SHP77 (cell line): ENCODE measurements at places on chromosomes 16 and 17.
A peak's percentile ranks its signal among the peaks of the same experiment; 100 is the strongest.

DNA sequence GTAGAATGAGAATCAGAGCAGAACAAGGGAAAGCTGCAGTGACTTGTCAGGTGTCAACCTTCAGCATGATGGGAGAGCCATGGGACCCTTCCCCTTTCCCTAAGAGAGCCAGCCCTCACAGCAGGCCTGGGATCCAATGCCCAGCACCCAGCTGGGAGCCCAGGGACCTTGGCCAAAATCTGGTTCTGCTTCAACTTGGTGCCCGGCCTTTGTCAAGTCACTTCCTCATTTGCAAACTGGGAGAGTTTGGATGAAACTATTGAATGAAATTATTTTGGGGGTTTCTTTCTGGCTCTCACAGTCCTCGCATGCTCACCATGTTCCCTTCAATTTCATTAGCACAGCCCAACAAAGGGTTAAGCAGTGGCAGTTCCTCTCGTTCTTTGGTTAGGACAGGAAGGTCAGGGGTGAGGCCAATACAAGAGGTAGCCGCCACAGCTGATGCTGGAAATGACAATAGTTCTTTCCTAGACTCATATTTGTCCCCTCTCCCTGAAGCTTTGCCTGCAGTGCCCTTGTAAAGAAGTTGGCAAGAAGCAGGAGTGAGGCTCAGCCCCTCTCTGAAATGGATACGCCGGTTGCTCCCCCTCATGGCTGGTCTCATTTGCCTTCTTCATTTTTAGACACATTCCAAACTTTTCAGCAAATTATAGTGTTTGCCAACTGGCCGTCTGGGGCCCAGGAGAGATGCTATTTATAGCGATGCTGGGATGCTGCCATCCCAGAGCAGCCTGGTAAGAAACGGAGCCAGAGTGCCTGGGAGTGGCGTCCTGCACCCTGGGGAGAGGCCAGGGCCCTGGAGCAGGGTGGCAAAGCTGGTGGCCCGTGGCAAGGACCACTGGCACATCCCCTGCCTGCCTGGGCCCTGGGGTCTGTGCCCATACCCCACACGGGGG is 34.5 kb upstream of the MEOX1 start:
- no peak for DNase-seq

DNA sequence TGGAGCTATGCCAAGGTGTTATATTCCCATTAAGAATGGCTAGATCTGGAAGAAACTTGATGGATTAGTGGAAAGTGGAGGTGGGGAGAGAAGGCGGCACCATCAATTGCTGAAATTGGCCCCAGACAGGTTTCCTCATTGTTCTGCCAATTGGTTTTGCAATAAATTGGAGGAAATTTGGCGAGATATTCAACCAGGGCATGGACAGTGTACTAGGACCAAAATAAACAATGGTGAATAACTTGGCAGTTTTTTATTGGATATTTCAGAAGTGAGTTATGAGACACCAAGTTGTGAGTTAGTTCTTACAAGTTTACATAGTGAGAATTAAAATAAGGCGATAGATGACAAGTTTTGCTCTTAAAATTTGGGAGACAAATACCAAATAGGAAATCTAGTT is 41.1 kb upstream of the SOX9 start:
- no peak for DNase-seq

DNA sequence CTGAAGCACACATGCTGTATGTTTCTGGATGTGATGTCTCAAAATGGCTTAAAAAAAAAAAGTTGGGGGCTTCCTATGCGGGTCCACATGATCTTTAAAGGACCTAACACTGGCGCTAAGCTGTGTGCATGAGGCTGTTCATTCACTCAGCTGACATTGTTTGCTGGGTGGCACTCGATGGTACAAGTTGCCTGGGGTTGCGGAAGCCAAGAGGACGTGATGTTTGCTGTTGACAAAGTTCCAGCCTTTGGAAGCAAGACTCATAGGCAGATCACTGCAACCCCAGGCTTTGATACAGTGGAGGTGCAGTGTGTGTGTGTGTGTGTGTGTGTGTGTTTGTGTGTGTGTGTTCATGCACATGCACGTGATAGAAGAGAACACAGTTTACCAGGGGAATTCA is 29.5 kb upstream of the DNAI2 start:
- DNase-seq: no peak

- DNase-seq: no peak
Measured at GRCh38 chr17:10724546-10725195, 5.2 kb downstream of the TMEM220 start.

- peak; percentile 66 for DNase-seq
Measured at GRCh38 chr17:77049440-77049839, 91.3 kb upstream of the SEC14L1 start.

- DNase-seq: no peak
Measured at GRCh38 chr17:71402661-71403141, 718.1 kb upstream of the SOX9 start.

DNA sequence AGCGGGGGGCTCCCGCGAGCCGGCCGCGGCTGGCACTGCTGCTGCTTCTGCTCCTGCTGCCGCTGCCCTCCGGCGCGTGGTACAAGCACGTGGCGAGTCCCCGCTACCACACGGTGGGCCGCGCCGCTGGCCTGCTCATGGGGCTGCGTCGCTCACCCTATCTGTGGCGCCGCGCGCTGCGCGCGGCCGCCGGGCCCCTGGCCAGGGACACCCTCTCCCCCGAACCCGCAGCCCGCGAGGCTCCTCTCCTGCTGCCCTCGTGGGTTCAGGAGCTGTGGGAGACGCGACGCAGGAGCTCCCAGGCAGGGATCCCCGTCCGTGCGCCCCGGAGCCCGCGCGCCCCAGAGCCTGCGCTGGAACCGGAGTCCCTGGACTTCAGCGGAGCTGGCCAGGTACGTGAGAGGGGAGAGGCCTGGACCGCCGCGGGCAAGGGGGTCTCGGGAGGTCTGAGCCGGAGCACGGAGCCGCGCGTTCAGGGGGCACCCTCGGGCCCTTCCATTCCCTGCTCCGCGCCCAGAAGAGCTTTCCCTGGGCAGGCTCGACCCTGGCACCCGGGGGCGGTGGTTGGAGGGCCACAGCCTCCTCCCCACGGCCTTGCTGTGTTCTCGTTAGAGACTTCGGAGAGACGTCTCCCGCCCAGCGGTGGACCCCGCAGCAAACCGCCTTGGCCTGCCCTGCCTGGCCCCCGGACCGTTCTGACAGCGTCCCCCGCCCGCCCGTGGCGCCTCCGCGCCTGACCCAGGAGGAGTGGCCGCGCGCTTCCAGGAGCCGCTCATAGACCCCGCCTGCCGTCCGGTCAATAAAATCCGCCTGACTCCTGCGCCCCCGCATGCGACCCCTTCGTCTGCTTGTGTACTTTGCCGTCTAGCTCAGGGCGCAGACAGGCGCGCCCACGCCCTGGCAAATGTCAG is 591 bp downstream of the NPW start:
- DNase-seq: no peak

GRCh38 chr17:5665164-5665563 is 80.9 kb upstream of the NLRP1 start:
- no peak for DNase-seq

DNA sequence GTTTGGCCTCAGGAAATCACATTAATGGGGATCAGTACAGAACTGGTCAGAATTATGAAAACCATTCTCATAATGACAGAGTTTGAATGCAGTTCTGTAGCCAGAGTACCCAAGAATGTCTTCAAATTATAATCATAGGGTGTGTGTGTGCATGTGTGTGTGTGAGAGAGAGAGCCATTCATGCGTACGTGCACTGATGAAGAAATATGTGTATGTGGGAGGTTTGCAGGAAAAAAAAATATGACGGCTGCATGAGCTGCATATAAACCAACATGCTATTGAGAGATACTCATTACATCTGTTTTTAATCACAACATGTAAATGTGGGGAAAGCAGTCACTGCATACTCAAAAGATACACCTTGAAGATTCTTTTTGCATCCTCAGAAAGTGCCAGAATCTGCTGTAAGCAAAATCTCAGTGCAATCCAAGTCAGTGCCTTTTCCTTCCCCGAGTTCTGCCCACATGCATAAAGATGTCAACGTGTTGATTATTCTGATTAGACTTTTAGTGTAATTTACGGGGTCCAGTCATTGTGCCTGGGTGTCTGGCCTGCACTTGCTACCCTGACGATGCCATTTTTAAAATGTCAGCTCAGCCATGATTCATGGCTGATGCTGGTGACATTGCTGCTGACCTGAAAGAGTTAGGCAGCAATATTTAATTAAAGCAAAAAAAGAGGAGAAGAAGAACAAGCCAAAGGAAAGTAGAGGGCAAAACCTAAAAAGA is 378.7 kb upstream of the ZFHX3 start:
- no peak for DNase-seq

DNA sequence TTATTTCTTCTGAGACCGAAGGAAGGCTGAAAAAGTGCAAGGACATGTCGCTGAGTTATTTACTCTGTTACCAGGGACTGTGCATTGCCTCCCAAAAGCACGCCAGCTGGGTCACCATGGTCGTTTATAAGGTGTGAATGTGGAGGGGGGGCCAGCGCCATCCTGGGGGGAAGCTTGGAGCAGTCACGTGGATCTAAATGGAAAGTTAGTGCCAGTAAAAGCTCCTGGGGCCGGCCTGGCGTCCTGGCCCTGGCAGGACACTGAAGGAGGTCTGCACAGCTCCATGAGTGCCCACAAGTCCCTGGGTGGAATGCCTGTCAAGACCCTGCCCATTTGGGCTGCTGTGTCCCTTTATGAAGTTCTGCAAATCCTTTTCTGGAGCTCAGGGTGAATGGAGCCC is 82.6 kb downstream of the C16orf95 start:
- DNase-seq: no peak

DNA sequence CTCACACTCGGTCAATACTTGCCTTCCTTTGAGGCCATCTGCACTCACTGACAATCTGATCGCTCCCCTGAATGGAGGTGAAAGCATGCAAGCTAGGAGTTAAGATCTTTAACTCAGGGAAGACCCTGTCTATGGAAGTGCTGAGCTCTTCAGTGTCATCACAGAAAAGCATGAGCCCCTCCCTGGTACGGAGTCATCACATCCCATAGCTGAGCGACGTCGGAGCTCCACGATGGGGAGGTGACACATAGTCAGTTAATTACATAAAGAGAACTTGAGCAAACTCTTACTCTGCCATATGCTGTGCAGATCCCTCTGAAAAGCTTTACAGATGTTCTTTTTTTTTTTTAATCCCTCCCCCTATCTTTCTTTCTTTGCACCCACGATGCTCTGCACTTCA is 463.2 kb downstream of the WWOX start:
- DNase-seq: no peak

GRCh38 chr17:12257176-12257575 is 236.5 kb downstream of the MAP2K4 start:
- no peak for DNase-seq

GRCh38 chr17:83180996-83181481 is 101.6 kb downstream of the METRNL start:
- no peak for DNase-seq

- DNase-seq: no peak
Measured at GRCh38 chr17:57487573-57487972, 231.2 kb downstream of the MSI2 start.

DNA sequence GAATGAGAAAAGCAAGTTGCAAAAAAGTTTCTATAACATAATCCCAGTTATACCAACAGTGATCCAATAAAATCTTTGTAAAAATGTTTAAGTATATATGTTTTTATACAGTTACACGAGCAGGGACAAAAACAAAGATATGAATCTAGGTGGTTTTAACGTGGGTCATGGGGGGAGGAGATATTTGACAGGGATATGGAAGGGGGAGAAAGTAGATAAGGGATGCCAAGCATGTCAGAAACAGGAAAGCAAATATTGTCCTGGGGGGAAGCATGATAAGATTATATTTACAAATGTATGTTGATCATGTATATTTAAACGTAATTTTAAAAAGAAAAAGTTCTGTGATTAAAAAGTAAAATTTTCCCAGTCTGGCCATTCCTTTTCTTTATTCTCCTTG is 43.1 kb downstream of the TNRC6C start:
- no peak for DNase-seq

DNA sequence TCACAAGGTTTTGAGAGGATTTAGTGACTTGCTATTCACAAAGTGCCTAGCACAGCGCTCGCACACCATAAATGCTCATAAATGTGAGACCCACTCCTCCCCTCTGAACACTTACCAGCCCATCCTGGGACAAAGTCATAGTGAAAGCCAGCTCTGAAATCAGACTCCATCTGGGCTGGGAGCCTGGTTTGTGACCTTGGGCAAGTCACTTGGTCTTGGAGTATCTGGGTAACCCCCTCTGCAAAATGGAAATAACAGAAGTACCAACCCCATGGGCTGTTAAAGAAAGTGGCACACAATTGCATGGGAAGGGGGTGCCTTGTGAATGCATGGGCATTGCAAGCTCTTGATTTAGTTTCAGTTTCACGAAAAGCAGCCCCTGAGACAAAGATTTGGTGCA is 104.7 kb upstream of the CDH5 start:
- DNase-seq: no peak

DNA sequence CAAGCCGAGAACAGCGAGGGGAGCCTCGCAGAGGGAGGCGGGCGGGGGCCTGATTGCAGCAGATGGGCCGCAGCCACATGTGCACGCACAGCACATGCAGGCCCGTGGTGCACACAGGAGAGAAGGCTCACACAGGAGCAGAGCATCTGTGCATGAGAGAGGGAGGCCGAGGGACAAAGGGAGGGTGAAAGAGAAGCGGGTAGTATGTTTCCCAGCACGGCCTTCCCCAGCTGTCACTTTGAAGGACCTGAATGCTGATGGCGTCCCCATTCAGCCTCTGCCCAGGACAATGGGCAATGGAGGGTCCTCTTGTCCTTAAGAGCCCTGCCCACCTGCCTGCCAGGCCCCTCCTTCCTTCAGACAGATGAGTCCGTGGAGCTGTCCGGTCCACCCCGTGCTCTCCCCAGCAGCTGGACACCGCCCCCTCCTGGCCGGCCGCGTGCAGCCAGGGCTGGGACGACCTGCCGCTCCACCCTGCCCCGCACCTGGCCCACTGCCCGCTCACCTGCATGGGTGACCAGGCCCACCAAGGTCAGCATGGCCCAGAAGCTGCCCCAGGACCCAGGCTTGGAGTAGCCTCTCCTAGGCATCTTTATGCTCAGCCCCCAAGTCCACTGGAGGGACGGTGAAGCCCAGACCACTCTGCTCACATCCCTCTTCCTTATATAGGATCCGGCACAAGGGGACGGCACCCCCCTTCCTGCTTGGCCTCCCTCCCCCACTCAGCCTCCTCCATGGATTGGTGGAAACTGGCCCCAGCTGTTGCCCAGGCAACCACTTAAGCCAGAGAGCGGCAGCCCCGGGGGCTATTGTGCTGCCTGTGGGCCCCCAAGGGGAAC is at the start of gene BTBD17:
TSS of gene BTBD17 (minus strand) at position 639 of the 839 bp plus-strand sequence. CDS start at position 590, 49 bp downstream.
- DNase-seq: peak; percentile 85

DNA sequence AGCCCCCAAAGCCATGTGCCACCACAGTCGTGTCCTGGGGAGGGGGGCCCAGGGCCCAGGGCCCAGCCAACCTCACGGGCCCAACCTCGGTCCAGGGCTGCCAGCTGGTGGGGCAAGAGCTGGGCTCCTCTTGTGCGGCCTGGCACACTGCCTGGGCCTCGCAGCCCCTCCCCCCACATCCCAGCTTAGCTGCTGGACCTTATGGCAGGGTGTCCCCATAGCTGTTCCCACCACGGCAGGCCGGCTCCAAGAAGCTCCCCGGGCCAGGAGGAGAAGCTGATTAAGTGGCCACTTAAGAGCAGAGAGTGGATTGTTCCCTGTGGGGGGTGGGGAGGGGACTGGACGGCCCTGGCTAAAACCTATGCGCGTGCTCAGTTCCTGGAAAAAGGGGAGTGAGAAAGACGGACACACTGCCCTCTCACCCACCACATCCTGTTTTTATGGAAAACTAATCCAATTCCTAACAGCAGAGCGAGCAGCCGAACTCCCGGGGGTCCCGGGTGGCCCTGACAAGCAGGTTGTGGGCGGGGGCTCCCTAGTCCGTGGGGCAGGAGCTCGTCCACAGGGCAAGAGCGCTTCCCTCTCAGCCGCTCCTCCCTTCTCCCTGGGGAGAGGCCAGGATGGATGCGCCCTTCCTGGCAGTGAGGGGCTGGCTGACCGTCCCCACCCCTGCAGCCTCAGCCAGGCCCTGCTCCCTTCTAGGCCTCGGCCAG is 16.8 kb downstream of the PIEZO1 start:
- peak; percentile 46 for DNase-seq
